Urothelium cell line (cell line): ENCODE measurements at places on chromosomes 11 and 22.
A peak's percentile ranks its signal among the peaks of the same experiment; 100 is the strongest.

DNA sequence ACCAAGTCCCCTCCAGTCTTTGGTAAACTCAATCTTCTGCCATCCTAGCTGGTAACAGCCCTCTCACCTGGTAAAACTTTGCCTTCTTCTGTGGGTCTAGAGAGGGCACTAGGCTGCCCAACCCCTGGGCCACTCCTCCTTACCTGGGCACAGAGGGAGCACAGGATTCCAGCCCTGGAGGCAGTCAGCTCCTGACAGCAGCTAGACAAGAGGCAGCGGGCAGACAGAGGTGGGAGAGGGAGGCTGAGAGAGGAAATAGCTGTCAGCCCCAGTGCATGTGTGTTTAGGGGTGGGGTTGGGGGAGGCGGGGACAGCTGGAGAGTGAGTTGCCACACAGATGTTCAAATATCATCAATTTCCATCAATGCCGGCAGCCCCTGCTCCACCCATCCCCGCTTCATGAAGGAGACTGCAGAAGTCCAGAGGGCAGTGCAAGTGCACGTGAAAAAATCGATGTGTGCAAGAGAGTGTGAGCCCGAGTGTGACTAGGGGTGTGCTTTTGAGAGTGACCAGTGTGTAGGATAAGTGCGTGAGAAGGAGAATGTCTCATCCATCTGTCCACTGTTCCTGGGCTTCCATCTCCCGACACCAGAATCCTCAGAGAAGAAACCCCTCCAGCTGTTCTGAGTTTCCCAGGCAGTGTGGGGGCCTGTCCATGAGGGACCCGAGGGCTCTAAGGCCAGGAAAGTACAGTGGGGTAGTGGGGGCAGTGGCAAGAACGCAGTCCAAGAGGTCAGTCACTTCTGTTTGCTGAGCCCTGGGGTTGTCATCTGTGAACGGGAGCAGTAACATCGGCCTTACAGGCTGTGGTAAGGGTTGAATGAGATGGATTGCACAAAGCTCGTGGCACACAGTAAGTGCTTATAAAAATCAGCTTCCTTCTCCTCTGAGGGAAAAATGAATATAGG, at the start of gene PTGDR2:
TSS of gene PTGDR2 (minus strand) at position 225 of the 908 bp plus-strand sequence. CDS start 2,228 bp downstream, outside the sequence.
- DNase-seq, result no peak

- no peak for DNase-seq
Observed at GRCh38 chr11:42960521-42961088, 351.2 kb upstream of the API5 start.

DNA sequence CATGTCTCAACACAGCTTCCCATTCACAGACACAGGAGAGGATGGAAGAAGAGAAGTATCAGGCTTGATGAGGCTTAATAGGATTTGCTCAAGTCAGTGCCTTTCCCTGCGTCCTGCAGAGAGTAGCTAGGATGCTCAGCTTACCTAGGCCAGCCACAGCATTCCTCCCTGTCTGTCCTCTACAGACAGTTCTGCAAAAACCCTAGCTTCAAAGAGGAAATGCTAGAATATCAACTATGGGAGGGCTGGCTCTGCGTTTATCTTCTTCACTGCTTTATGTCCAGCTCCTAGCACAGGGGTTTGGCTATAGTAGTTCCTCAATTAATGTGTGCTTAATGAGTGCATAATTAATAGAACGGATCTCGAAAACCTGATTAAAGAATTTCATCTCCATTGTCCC, 16.4 kb downstream of the KCNJ5 start:
- DNase-seq, result no peak

DNA sequence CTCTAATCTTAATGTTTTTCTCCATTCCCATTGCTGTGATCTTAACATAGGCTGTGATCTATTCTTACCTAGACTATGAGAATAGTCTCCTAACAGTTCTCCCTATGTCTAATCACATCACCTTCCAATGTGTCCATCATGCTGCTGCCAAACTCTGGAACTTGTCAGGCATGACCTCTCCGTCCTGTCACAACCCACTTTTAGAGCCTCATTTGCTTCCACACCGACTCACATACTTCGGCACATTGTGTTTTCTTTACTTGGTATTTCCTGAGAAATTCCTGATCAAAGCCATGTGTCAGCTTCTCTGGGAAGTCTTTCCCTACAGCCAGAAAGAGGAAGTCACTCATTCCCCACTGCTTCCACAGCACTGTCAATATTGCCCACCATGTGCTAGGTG, 40.5 kb upstream of the BIRC3 start:
- DNase-seq, result no peak

DNA sequence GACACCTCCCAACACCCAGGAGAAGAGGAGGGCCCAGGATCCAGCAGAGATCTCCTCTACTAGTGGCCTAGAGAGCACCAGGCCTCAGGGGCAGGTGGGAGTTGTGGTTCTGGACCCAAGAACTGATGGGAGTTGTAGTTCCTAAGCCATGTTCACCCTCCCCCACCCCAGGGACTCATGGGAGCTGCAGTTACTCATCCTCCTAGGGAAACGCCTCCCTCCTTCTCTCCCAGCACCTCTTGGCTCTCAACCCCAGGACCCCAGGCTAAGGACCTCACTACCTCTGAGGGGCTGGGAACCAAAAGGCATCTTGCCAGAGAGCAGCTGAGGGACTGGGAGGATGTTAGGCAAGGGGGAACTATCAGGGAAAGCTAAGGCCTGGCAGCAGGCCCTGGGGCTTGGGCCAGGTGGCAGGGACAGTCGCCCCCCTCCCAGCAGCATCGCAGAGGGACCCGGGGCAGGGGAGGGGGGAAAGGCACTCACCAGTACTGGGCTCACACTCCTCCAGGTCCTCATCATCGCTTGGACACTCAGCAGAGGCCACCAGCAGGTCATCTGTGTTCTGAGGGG, 28.9 kb downstream of the SLC22A12 start:
- DNase-seq, result peak; percentile 29

DNA sequence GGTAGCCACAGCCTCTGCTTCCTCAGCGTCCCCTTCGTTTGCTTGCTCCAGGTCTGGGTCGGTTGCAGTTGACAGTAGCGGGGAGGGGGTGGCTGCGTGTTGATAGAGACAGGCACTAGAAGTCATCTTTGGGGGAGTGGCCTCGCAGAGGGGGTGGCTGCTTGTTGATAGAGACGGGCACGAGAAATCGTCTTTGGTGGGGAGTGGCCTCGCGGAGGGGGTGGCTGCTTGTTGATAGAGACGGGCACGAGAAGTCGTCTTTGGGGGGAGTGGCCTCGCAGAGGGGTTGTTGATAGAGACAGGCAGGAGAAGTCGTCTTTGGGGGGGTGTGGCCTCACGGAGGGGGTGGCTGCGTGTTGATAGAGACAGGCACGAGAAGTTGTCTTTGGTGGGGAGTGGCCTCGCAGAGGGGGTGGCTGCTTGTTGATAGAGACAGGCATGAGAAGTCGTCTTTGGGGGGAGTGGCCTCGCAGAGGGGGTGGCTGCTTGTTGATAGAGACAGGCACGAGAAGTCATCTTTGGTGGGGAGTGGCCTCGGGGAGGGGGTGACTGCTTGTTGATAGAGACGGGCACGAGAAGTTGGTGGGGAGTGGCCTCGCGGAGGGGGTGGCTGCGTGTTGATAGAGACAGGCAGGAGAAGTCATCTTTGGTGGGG, 328.3 kb downstream of the TBC1D22A start:
- no peak for DNase-seq

DNA sequence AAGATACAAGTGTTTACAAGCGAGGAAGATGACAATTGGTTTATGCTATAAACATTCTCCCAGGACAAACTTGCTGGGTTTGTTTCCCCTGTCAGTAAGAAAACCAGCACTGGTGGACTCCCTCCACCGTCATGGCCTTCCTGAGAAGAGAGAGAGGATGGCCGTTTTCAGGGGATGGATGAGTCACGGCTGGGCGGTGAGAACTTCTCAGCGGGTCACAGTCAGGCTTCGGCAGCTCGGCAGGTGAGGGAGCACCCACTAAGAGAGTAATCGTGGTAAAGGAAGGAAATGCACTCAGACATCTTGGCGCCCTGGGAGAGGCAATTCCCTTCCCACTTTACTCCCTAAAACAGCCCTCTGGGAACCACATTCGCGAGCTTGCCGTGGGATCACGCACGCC, 83.9 kb downstream of the NCAM1 start:
- DNase-seq, result peak; percentile 73

GRCh38 chr11:23932485-23932898, 564.4 kb upstream of the LUZP2 start:
- DNase-seq, result peak; percentile 9

- DNase-seq, result no peak
Observed at GRCh38 chr11:35554491-35555437, 29.3 kb upstream of the PAMR1 start.

DNA sequence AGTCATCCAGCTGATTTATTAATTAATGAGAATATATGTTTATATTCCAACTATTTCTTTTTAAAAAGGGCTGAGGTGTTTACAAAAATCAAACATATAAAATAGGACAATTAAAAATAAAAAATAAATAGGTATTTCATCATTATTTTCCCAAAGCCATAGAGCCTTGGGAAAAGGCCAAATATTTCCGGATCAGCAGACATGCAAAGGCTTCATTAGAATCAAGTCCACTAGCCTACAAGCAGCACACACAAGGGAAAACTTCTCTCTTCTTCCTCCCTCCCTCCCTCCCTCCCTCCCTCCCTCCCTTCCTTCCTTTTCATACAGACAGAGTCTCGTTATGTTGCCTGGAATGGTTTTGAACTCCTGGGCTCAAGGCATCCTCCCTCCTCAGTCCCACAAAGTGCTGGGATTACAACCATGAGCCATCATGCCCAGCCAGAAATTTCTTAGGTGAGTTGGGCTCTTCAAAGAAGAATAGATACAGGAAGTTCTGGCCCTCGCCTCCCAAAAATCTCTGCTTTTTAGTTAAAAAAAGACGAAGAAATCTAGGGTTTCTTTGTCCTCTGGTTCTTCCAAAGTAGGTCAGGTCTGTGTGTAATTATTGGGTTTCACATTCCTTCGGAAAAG, 121.2 kb downstream of the SIK3 start:
- no peak for DNase-seq

- DNase-seq, result no peak
Observed at GRCh38 chr22:50259302-50259701, 2.2 kb downstream of the MAPK12 start.

DNA sequence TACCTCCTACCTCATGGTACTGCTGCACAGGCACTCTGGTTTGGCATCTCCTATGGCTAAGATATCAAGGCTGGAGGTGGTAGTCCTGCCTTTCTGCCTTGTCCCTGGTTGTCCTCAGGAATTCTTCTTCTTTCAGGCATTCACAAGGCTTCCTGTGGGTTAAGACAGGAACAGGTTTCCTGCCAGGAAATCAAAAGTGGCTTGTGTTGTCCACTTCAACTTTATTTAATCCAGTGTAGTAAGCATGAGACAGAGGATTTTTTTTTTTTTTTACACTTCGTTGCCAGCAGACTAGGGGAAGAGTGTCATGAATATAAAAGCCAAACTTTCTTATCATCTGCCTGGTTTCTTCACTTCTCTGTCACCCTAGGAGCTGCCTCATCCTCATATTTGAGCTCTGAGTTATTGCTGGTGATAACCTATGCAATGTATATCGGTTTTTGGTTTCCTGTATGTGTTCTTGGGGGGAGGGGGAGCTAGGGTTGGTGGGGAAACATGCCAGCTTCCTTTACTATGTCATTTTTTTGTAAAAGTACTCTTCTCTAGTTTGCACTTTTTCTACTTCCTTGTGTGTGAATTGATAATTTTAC, 50.2 kb downstream of the XKR3 start:
- DNase-seq, result no peak

- DNase-seq, result no peak
Observed at GRCh38 chr11:64711138-64711955, 11.7 kb downstream of the NRXN2 start.

DNA sequence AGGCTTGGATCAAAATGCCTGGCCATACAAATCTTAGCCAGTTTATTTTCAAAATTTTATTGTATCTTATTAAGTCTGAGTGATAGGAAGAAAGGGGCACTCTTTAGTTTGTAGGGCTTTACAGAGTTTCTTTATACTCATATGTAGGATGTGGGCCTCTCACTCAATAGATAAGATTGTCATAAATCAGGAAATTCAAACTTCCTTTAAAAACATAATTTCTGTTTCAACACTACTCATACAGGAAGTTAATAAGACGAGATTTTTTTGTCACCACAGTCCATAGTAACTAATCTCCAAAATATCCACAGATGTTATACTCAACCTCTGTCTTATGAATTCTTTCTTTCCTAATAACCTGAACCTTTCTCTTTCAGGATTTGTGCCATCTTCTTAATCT, 13.3 kb upstream of the OR56B4 start:
- no peak for DNase-seq

DNA sequence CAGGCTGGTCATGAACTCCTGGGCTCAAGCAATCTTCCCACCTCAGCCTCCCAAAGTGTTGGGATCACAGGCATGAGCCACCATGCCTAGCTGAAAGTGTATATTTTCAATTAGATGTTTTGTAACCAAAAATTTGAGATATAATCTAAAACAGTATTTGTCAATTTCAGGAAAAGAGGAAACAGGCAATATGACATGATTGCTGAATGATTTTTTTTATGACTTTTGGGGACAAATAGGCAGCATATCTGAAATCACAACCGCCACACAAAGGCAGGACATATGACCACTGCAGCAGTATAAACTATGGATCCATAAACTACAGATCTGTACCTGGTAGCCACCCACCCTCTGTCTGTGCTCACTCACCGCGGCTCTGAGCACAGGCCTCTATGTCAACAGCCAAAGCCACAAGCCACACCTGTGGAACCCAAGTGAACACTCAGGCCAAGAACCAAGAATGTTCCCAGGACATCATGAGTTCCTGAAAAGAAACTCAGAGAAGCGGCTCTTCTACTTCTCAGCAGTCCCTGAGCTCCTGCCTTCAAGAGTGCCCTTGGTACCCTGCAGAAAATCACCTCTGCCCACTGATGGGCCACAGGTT, 22.5 kb downstream of the PISD start:
- DNase-seq, result no peak

- DNase-seq, result no peak
Observed at GRCh38 chr11:68999093-68999747, 13.8 kb downstream of the MRGPRF start.

GRCh38 chr11:45933131-45933831, 10.8 kb downstream of the LARGE2 start:
- DNase-seq, result no peak
